Lower leg skin (tissue), 4 donors: ENCODE measurements at places on chromosomes 5 and 9.

- no peak for DNase-seq
Observed at GRCh38 chr9:108445431-108446071, 410.2 kb downstream of the ACTL7B start.

GRCh38 chr5:36734422-36734821 lies 128.0 kb downstream of the SLC1A3 start:
- no peak for DNase-seq

- no peak for DNase-seq
Observed at GRCh38 chr5:7426284-7426683, 30.3 kb downstream of the ADCY2 start.

DNA sequence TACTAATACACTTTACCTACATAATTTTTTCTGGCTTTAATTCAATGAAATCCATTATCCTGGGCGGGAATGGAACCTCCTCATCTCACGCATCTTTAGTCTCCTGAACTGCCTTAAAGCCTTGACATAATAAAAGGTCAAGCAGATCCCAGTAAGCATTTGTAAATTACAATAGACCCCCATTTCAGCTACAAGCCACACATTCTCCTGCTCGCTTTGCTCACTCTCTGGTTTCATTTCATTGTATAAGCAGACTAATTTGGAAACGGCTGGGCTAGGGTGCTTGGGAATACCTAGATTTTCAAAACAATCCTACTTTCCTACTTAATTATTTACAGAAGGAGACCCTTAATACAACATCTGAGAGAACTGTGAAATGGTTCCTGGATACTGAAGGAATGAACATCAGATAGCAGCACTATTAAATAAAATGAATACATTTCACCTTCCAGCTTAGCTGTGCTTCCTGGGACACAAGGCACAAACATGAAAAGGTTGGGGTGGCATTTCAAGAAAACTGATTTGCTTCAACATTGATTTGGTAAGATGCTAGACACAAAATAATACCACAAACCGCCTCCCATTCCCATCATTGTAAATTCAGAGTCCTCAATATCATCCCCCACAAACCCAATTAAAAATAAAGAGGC lies 1.5 kb downstream of the JAKMIP2 start:
- no peak for DNase-seq

- no peak for DNase-seq
Observed at GRCh38 chr5:81154725-81155124, 78.4 kb upstream of the CKMT2 start.

- no peak for DNase-seq
Observed at GRCh38 chr5:170296036-170296934, 1.3 kb downstream of the LCP2 start.

DNA sequence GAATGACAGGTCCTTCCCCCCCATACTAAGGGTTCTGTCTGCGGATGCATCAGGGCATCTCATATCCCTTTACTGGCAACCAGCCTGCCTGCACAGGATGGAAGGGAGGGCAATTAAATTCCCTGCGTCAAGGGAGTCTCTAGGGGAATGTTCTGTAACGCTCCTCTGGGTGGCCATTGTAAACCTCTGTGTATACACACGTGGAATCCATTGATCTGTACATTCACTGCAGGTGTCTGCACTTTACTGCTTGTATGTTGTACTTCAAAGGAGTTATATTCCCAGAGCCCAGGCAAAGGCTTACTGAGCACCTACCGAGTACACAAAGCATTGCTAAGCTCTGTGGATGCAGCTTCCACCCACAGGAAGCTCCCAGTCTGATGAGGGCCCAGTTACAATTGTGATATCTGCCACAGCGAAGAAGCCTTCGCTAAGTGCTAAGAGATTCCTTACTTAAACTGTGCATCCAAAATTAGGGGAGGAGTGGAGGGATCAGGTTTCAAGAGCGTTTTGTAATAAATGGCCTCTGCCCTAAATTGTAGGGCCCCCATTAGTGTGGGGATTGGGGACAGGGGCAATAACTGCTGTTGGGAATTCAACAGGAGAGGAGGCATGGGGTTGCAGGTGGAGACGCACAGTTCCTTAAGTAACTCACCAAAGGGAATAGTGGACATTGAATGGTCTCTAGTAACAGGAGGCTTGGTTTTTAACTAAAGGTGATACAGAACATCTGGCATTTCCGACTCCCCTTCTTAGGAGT lies 1.5 kb upstream of the RETREG1 start:
- DNase-seq: no peak

GRCh38 chr9:130200038-130200849 lies 28.0 kb downstream of the NCS1 start:
- no peak for DNase-seq

GRCh38 chr5:6712142-6712576 lies 1.1 kb upstream of the TENT4A start:
- DNase-seq: no peak

GRCh38 chr9:137245450-137246421 lies 4.6 kb downstream of the TUBB4B start:
- no peak for DNase-seq

- no peak for DNase-seq
Observed at GRCh38 chr5:40276426-40277102, 403.2 kb upstream of the PTGER4 start.

DNA sequence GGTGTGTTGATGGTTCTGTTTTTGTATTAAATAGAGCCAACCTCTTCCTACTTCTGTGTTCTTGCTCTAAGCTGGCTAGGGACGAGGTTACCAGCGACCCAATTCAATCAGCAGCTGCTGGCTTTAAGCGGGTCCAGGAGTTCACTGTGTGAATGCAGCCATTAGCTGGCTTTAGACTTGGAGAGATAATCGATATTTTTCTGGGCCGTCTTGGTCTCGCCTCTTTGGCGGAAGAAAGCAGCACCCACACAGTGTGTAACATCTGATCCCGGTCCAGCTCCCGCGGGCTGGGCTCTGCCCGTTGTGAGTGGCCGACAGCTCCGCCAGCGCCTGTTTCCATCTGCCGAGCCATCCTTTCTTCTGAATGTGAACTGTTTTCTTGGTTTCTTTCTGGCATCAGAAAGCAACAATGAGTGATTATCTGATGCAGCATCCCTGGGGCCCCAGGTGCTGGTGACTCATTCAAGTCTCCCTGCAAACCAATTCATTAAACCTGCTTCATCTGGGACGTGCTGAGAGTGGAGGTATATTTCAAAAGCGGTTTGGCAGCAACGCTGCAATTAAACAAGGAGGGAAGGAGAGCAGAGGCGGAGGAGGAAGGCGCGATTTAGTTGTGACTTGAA lies 90.8 kb upstream of the IRX4 start:
- DNase-seq: no peak
